ENCODE measurements at places on chromosomes 5 and 9.

DNA sequence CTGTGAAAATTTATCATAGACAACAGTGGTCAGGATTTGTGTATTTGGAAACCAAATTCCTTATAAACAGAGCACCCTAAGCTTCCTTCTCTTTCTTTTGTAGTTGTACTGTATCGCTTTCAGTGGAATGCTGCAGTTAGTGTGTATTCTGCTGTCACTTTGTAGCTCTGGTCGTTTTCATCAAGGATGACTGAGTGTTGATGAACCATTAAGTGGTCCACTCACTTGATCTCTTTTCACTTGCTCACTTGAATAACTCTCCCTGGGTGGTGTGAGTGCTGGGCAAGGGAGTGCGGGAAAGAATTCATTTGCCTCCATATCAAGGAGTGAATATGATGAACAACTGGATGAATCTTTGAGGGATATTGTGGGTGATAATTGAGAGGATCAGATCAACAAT lies 1225.7 kb upstream of the WWC1 start:
- no peak for DNase-seq

- DNase-seq = no peak
Observed at GRCh38 chr9:121945849-121946248, 147.3 kb downstream of the TTLL11 start.

- no peak for DNase-seq
Observed at GRCh38 chr9:20582150-20582549, 40.1 kb downstream of the MLLT3 start.

DNA sequence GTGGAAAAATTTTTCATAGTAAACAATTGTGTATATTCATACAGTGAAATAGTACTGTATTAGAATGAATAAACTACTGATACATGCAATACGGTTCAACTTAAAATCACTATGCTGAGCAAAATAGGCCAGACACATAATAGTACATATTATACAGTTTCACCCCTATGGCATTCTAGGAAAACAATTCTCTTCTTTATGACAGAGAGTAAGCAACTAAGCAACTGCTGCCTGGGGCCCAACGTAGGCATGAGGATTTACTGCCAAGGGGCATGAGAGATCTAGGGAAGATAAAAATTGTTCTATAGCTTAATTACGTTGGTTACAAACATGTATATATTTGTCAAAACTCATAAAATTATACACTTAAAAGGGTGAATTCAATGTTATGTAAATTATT lies 180.2 kb downstream of the DRD1 start:
- no peak for DNase-seq

- no peak for DNase-seq
Observed at GRCh38 chr9:129432297-129433154, 188.4 kb downstream of the C9orf50 start.

Measured in CD4-positive, alpha-beta T cell treated with Interleukin-4 for 1 hour (primary cell).